ENCODE measurements at places on chromosomes 2 and 18.

GRCh38 chr18:68314403-68314802 lies 400.5 kb downstream of the TMX3 start:
- no peak for DNase-seq

- no peak for DNase-seq
Observed at GRCh38 chr2:19833978-19834377, 67.8 kb downstream of the TTC32 start.

DNA sequence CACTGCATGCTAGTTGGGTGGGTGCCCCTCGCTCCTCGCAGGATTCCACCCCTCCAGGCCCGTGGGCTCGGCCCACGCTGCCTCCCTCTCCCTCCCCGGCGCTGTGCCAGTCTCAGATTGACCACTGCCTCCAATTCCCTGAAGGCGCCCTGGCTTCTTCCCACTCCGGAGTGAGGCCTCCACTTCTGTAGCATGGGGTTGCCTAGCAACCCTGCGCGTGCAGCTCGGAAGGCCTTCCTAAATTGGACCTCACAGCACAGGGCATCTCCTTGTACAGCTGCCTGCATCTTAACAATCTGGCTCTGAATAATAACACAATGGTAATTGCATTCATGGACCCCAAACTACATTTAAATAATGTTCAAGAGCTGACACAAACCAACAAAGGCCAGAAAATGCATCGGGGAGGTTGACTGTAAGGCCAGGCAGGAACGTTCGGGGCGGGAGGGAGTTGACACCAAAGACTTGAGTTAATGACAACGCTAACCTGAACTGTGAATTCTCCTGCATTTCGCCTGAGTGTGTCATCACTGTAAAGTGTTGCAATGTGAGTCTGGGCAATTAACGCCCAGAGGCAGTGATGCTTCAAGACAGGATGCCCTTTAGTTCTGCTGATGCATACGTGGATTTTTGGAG lies 222.9 kb downstream of the ZBTB7C start:
- DNase-seq, result no peak

DNA sequence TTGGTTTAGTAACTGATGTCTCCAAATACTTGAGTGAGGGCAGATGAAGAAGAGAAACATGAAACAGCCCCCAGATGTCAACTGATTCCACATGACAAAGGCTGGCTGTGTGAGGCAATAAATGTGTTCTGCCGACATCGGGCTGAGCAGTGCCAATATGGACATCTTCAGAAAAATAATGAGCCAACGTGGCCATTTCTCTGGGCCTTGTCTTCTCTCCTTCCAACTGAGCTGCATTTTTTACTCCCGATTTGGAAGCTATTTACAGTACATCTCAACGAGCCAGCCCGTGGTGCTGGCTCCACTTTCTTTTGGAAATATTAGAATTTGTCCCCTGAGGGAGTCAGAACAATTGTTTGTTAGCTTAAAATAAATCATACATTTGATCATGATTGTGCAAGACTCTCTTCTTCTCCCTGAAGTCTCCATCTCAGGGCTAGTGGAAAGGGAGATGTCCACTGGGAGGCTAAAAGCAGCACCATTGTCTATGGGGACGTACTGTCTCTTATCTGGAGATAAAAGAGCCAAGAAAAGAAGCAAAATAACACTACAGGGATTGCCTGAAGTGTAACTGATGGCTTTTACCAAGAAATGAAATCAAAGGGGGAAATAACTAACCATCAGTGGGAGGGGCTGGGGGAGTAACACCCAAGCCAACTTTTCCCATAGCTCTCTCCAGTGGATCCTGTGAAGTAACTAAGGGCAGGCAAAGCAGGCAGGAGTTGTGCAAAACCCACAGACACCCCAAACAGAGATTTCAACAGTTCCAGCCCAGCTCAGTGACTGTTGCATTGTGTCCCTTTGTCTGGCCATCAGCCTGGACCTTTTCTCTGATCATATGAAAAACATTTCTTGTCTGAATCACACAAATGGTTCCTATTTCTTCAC lies 114.8 kb downstream of the RDH14 start:
- DNase-seq, result no peak

- no peak for DNase-seq
Observed at GRCh38 chr2:161111531-161111930, 48.7 kb upstream of the TANK start.

DNA sequence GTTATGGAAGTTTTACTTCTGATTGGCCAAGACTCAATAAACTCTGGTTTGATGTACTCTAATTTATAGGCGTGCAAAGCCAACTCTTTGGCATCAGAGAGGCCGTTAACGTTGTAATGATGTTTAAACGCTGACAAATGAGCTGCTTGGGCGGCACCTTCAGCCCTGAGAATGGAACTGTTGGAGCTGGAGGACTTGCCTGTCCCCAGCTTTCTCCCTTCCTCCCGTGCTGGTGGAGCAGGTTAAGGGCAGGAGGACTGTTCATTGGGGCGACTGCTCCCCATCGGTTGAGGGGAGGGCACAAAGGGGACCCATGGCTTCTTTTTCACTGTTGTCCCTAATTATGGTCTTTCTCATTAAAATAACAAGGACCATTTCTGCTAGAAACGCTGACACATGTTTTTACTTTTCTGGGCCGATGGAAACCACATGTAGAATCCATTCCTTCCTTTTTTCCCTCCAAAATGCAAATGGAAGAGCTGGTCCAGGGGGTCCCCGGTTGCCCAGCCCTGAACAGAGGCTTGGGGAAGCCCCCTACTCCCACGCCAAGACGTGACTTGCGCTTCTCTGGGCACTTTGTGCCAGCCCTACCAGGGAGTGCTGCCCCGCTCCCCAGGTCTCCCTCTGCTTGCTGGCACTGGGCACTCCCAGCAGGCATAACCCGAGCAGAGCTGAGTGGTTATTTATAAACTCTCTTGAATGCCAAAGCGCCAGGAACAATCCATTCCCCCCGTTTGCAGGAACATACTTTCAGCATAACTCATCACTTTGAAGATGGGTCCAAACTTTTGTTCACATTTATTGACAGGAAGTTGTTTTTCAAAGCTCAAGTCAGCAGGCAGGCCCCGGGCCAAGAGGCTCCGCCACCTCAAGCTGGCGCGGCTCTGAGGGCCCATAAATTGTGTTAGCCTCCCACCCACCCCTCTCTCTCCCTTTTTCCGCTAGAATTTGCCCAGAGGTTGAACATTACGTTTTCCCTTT lies 170.1 kb downstream of the ASB1 start:
- DNase-seq, result no peak

GRCh38 chr2:69952336-69953115 lies 8.9 kb downstream of the ASPRV1 start:
- no peak for DNase-seq

- DNase-seq, result no peak
Observed at GRCh38 chr2:157901325-157901724, 25.2 kb upstream of the ACVR1 start.

- DNase-seq, result no peak
Observed at GRCh38 chr2:177245010-177245422, 19.5 kb downstream of the NFE2L2 start.

DNA sequence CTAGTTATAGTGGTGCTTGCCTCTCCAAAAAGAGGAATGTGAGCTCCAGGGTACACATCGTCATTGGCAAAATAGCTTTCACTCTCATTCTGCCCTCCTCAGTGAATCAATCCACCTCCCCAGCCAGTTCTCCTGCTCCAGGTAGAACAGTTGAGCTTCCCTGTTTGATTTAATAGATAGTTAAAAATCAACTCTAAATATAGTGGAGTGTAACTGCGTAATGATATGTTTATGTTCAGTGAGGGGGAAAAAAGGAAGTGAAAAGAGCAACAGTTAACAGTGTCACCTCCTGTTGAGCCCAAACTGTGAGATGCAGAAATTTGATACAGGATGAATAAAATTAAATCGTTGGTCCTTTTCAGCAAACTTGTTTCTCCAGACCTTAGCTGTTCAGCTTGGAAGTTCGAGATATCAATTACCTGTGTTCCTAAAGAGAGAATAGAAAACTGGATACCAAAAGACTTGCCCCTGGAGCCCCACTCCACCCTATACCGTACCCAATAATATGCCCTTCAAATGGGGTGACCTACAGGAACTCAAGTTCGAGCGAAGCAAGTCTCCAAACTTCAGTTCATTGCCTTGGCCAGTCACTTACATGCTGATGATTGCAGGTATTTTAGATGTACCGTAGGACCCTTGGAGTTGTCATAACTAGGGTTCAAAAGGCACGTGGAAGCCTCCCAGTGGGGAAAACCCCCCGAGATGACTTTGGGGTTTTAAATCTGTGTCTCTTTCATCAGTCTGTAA lies 708.4 kb downstream of the RNF144A start:
- no peak for DNase-seq

DNA sequence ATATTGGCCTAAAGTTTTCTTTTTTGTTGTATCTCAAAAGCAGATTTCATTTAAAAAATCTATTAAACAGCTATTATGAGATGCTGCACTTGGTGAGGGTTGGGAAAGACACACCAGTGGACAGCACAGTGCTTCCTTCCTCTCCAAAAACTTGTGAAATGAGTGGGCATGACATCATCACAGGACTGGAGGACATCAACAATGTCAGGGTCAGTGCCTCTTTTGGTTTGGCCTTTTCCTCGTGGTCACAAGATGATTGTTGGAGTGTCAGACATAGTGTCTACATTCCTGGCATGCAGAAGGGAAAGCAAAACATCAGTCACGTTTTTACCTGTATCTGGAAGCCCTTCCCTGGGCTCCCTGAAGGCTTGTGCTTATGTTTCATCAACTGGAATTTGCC lies 49.6 kb downstream of the IL1R2 start:
- DNase-seq, result no peak

GRCh38 chr18:9321736-9322135 lies 12.8 kb upstream of the TWSG1 start:
- DNase-seq, result no peak

DNA sequence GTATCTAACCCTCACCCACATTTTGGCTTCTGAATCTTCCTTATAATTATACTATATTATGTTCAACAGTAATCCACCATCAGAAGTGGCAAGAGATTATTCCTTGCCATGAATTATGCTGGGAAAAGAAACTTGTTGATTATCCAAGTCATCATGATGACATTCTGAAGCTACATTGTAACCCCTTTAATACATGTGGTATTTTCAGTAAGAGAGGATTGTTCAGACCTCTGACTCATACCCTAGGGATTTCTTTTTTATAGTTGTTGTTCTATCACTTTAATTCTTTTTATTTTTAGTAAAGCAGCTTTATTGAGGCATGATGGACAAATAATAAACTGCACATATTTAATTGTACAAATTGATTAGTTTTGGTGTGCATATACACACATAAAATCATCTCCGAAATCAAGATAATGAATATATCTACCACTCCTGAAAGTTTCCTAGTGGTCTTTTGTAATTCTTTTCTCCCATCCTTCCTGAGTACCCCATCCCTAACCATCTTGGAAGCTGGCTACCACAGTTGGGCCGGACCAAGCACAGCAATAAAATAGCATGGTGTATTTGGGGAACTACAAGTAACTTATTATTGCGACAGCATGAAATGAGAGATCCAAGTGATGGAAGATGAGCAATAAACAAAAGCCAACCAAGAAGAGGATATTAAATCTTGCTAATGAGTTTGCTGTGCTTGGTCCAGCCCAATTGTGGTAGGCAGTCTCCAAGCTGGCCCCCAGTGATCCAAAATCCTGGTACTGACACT lies 159.9 kb downstream of the BARD1 start:
- DNase-seq, result no peak

DNA sequence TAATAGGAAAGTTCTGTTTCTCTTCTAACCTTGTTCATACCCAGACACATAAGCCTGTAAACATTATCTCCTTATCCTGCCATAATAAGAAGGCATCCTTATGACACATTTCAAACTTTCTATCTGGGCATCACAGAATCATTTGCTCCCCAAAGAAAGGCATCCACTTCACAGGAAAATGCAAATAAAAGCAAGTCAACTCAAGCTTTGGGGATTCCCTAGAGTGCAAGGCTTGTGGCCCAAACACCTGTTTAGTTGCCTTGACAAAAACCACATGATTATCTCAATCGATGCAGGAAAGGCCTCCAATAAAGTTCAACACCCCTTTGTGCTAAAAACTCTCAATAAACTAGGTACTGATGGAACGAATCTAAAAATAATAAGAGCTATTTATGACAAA lies 195.7 kb upstream of the GALNT5 start:
- no peak for DNase-seq

Measured in stimulated activated CD4-positive, alpha-beta T cell treated with anti-CD3 and anti-CD28 coated beads, Interleukin-15, amount 100 ng/mL, for 1 hour (primary cell).